Globus pallidus (tissue), 1 donor: ENCODE measurements at places on chromosomes 4 and X.
A peak's percentile ranks its signal among the peaks of the same experiment; 100 is the strongest.

DNA sequence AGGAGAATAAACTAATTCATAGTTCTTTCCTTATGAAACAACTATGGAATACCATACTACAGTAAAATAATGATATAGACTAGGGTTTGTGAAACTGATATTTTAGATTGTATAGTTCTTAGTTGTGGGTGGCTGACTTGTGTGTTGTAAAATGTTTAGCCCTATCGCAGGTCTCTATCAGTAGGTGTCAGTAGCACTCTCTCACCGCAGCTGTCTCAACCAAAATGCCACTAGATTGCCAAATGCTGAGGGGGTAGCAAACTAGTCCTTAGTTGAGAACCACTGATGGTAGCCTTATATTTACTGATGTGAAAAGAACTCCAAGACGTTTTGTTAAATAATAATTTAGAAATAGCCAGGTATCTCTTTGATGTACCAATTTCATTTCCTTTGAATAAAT is 48.1 kb downstream of the RHOXF2B start:
- DNase-seq, result no peak

GRCh38 chr4:185834778-185835177 is 22.8 kb upstream of the SORBS2 start:
- no peak for DNase-seq

- DNase-seq, result no peak
Observed at GRCh38 chr4:142741995-142742394, 104.1 kb downstream of the INPP4B start.

- no peak for DNase-seq
Observed at GRCh38 chr4:84019626-84020025, 479.5 kb downstream of the NKX6-1 start.

DNA sequence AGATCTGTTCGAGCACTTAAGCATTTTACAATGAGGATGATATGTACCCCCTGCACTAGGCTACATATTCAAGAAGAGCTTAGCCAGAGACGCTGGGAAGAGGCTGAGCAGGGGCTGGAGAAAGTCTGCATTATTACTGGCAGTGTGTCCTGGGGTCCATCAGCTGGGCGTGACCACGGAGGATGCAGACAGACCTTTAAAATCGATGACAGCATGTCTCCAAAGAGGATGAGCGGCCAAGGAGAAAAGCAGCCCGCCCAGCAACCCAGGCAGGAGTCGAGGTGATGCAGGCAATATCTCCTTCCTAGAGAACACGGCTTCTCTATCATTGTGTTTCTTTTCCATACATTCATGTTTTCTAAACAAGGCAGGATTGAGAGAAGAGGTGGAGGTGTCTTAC is 300.7 kb downstream of the USP46 start:
- no peak for DNase-seq

- no peak for DNase-seq
Observed at GRCh38 chr4:7415927-7416686, 18.6 kb downstream of the PSAPL1 start.

GRCh38 chr4:58219179-58219578 is 1109.0 kb upstream of the IGFBP7 start:
- no peak for DNase-seq

- no peak for DNase-seq
Observed at GRCh38 chr4:185955151-185955770, 113.7 kb upstream of the TLR3 start.

DNA sequence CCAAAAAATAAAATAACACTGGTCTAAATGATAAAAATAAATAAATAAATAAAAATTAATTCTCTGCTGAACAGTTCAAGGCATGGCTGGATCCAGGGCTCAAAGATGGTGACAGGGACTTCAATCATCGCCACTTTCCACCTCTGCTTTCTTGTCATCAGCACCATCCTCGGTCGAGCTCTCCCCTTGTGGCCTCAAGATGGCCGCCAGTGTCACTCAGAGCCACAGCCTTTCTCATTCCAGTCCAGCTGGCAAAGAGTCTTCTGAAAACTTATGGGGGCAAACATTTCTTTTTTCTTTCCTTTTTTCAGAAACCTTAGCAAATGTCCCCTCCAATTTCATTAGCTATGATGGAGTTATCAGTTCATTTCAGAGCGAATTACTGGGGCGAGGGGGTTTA is 119.5 kb downstream of the RAB28 start:
- no peak for DNase-seq

DNA sequence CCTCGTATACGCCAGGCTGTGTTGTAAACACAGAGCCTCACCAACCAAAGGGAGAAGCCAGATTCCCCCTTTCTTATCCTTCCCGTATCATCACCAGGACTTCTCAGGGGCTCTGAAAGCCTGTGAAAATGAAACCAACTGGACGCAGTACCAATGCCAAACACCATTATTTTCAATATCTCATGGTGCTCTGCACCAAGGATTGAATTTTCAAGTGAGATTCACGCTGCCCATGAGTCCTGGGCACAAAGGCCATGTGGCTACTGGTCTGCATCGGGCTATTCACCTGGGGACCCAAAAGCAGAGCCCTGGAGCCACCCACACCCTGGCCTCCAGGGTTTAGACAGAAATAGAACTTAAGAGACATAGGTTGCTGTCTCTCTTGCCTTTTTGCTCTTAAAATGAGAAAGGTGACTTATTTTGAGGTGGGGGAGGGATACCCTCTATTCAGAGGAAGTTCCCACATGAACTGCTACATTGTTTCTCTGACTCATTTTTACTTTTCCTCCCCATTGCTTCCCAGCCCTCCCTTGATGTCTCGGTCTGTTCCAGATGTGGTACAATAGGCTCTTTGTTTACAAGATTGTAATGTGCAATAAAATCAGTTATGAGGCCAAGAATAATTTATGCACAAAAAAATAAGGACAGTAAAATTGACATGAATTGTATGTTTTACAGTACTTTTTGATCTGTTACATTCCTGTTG is 55.4 kb downstream of the MAML3 start:
- peak; percentile 75 for DNase-seq

DNA sequence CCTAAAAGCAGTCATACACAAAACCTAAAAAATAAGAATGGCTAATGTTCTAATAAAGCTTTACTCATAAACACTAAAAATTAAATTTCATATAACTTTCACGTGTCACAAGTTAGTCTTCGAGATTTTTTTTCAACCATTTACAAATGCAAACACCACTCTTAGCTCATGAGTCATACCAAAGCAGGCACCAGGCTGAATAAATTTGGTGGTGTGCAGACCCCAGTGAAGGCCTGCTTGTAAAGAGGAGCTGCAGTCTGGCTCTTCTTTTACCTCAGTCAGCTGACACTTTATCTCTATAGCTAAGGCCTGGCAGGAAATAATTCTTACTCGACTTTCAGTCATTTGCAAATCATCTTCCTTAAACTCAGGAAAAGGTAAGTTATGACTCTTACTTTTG is 37.4 kb downstream of the CLOCK start:
- DNase-seq, result no peak
